ENCODE measurements at places on chromosomes 12 and 14.

DNA sequence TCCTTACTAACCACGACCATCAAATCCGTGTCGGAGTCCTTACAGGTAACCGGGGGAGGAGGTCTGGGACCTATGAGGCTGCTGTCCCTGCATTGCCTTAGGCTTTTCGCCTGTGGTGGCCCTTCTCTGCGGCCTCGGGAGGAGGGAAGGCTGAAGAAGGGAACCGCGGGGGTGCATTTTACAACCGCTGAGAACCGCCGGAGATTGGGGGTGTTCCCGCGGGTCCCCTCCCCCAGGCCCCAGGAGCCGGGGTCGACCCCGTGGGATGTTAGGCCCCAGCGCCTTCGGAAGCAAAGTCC lies 549 bp downstream of the GPHN start:
- DNase-seq, result no peak

GRCh38 chr12:57934819-57935218 lies 6.5 kb upstream of the ATP23 start:
- no peak for DNase-seq

DNA sequence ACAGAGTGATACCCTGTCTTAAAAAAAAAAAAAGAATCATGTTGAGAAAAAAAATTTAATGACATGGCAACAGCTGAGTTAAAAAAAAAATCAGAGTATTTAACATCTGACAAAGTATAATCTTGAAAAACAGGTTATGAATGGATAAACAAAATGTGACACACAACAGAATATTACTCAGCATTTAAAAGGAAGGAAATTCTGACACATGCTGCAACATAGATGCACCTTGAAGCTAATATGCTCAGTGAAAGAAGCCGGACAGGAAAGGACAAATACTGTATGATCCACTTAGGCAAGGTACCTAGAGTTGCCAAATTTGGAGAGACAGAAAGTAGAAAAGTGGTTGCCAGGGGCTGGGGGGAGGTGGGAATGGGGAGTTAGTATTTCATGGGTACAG lies 19.4 kb upstream of the EIF2B2 start:
- DNase-seq, result no peak

DNA sequence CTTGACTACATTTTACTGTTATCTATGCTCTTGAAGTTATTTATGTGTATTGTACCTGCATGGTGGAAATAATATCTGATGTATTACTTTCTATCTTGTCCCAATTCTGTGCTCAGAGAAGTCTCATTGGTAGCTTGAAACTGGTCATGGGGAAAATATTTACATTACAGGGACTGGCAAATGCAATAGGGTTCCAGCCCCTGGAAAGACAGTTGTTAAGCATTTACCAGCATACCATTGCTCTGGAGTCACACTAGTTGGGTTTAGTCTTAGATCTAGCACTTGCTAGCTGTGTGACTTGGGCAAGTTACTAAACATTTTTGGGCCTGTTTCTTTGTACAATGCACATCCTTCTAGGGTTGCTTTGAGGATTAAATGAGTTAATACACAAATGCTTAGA lies 86.3 kb upstream of the NRXN3 start:
- no peak for DNase-seq

GRCh38 chr12:80892597-80893445 lies 44.9 kb downstream of the LIN7A start:
- DNase-seq, result no peak

DNA sequence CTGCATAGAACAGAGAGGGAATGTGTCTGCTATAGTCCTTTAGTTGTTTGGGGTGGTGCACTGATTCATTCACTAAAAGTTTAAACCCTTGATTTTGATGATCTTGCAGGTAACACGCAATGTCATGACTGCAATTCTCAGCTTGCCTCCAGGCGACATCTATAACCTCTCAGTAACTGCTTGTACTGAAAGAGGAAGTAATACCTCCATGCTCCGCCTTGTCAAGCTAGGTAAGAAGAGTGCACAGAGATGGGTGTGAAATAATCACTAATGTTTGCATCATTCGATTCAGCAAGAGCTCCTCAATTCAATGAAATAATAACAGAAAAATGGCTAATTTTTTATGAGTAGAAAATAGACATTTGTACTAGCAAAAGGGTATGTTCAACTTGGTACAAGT lies 203.7 kb downstream of the PTPRO start:
- no peak for DNase-seq

DNA sequence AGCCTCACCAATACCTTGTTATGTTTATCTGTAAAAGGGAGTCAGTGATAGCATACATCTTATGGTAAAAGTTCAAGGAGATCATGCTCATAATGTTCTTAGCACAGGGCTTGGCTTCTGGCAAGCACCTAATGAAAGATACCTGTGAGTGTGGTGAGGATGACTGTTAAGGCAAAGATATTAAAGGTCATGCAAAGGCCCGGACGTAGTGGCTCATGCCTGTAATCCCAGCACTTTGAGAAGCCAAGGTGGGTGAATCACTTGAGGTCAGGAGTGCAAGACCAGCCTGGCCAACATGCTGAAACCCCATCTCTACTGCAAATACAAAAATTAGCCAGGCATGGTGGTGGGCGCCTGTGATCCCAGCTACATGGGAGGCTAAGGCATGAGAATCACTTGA lies 425.9 kb upstream of the TBX3 start:
- no peak for DNase-seq

DNA sequence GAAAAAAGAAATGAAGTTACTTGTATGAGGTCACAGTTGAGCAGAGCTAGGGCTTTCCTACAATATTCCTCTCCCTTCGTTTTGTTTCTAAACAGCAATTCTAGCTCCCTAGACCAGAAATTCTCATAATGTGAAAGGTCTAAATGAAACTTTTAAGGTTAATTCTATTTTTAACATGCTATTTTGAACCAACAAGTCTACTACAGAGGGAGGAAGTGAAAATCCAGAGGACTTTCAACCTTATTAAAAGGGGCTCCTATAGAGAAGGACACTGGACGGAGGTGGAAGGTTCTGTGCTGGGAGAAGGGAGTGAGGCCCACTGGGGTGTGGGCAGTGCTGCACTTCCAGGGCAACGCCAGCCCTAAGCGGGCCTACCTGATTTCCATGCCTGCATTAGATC lies 13.4 kb downstream of the GSG1 start:
- no peak for DNase-seq

GRCh38 chr12:62656591-62657362 lies 190.2 kb downstream of the MON2 start:
- no peak for DNase-seq

DNA sequence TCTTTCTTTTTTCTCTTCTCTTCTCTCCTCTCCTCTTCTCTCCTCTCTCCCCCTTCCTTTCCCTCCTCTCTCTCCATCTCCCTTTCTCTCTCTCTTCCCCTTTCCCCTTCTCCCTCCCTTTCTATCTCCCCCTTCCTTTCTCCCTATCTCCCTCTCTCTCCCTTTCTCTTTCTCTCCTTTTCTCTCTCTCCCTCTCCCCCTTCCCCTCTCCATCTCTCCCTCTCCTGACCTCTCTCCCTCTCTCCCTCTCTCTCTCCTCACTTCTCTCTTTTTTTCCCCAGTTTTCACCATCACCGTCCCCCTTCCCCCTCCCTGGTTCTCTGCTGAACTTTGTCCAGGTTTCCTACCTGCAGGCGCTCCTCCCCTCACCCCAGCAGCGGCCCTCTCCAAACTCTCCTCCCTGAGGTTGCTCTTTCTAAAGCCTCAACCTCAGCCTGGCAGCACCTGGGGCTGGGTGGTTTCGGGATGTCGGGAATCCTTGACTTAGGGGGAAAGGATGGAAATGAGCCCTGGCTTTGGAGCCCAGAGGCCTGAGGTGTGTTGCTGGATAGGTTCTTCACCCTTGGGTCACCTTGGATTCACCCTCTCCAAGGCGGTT lies 14.7 kb upstream of the TBX3 start:
- DNase-seq, result no peak

DNA sequence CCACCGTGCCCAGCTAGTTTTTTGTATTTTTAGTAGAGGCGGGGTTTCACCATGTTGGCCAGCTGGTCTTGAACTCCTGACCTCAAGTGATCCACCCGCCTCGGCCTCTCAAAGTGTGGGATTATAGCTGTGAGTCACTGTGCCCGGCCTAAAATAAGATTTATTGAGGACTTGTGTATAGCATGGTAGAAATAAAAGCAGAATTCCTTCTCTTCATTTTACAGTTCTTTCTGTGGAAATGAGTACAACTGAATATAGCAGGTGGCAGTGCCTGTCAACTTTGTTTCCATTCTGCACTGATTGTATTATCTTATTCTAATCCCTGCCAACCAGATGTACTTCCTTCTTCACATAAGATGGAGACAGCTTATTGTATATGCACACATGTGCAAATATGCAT lies 41.0 kb downstream of the DIP2B start:
- DNase-seq, result no peak

DNA sequence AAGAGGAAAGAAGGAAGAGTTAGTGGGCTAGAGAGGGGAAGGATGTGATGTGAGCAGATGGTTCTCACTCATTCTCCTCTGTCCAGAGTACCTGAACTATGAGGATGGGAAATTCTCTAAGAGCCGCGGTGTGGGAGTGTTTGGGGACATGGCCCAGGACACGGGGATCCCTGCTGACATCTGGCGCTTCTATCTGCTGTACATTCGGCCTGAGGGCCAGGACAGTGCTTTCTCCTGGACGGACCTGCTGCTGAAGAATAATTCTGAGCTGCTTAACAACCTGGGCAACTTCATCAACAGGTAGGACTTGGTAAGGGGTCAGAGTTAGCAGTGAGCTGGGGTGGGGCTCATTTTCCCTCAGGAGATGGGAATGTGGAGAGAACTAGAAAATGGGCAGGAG lies 7.6 kb downstream of the DDIT3 start:
- DNase-seq, result no peak

GRCh38 chr12:103556890-103557627 lies 30.0 kb upstream of the STAB2 start:
- DNase-seq, result no peak

- no peak for DNase-seq
Measured at GRCh38 chr14:91847693-91848092, 19.6 kb downstream of the TC2N start.

DNA sequence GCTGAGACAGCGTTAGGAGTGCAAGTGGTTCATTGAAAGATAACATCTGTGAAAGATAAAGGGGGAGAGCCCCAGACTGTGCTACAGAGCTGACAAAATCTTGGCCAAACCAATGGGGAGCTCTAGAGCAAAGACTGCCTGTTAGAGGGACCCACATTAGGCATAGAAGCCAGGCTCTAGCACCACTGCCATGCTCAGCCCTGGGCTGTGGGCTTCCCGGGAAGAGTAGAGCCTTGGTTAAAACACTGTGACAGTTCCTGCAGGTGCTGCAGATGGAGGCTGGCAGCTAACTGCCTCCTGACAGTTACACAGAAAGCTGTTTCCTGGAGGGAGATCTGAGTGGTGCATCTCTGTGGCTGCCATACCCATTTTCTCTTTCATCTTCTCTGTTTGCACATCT lies 23.0 kb downstream of the TSHR start:
- no peak for DNase-seq

- DNase-seq, result peak; percentile 7
Measured at GRCh38 chr14:75375983-75376382, 51.8 kb upstream of the JDP2 start.

DNA sequence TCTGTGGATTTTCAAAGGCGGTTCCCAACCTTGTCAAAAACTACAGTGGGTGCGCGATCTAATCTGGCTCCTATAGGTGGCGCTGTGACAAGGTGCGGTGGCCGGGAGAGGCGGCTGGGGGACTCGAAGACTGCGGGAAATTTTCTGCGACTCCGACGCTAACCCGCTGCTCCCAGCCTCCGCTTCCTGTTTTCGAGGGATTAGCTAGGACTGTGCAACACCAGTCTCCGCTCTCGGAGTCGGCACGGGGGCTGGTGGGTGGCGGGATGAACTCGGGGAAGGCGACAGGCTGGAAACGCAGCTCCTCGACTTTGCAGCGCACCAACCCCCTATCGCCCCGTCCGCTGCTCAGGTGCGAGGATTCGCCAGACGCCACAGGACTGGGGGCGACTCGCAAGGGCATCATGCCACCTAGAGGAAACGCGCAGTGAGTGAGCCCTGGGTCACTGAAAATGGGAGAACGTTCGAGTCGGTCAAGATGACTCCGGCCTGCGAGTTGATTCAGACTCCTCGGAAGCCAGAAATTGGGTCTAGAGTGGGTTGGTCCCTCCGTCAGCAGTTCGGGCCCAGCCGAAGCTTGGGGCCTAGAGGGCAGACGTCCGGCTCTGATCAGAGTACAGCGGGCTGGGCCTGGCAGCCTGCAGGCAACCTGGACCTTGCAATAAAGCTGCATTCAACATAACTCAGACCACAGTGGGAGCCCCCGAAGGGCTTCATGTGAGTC lies 5.5 kb upstream of the PAX9 start:
- no peak for DNase-seq

- no peak for DNase-seq
Measured at GRCh38 chr14:34038358-34039057, 87.6 kb upstream of the EGLN3 start.

- DNase-seq, result no peak
Measured at GRCh38 chr12:121446750-121447149, 46.8 kb downstream of the RNF34 start.

DNA sequence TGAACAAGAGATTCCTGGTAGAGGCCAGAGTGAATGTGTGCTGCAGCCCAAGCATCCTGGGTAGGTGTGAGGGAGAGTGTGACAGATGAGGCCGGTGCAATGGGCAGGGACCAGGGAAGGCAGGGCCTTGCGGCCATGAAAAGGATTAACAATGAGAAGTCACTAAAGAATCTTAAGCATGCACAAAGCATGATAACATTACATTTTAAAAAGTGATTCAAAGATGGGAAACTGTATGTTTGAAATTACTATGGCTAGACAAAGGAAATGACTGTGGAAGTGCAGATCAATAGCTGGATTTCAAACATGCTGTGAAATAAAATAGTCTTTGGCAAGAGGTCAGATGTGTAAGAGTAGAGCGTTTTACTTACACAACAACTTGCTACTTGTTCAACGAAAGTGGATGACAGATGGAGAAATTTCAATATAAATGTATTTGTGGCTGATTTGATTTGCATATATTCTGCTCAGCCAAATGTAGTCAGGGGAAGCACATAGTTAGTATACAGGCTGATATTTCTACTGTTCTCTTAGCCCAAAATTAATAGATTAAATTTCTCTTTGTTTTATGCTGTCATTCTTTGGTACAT lies 175.5 kb downstream of the CCDC59 start:
- DNase-seq, result no peak

- no peak for DNase-seq
Measured at GRCh38 chr14:37172024-37172869, at the start of gene SLC25A21. TSS of gene SLC25A21 (minus strand) at chr14:37172606.

All from stimulated activated CD8-positive, alpha-beta memory T cell treated with anti-CD3 and anti-CD28 coated beads, Interleukin-7, amount 100 ng/mL, for 48 hours (primary cell).